Tibial nerve (tissue), 4 donors: ENCODE measurements at places on chromosomes 16 and 17. TPM values are rescaled to one million over a fixed set of nuclear protein-coding genes. Genes with fewer than 3 reads are reported as not detected.
A peak's percentile ranks its signal among the peaks of the same experiment; 100 is the strongest.

FBRS gene
- 35.1 TPM for total RNA-seq

HSD11B2 gene
- total RNA-seq, result 0.60 TPM

PLEKHH3 gene
- 37.5 TPM for total RNA-seq

CEP112 gene
- total RNA-seq, result 26.5 TPM

LPO gene
- not detected for total RNA-seq

PARN gene
- 49.8 TPM for total RNA-seq

NPIPA2 gene
- total RNA-seq, result not detected

GRCh38 chr17:46195939-46196716 lies 2.9 kb upstream of the KANSL1 start:
- no peak overlapping the region for H3K27ac ChIP-seq
- no peaks in the 10 kb centered on the region for H3K27me3 ChIP-seq
- no peak for DNase-seq

GRCh38 chr16:57277586-57277985 lies 6.9 kb downstream of the PLLP start:
- no peaks in the 10 kb centered on the region for H3K36me3 ChIP-seq
- H3K4me3 ChIP-seq, result no peak overlapping the region
- H3K27ac ChIP-seq, result peak overlapping the region; percentile 88
- DNase-seq, result no peak

DNA sequence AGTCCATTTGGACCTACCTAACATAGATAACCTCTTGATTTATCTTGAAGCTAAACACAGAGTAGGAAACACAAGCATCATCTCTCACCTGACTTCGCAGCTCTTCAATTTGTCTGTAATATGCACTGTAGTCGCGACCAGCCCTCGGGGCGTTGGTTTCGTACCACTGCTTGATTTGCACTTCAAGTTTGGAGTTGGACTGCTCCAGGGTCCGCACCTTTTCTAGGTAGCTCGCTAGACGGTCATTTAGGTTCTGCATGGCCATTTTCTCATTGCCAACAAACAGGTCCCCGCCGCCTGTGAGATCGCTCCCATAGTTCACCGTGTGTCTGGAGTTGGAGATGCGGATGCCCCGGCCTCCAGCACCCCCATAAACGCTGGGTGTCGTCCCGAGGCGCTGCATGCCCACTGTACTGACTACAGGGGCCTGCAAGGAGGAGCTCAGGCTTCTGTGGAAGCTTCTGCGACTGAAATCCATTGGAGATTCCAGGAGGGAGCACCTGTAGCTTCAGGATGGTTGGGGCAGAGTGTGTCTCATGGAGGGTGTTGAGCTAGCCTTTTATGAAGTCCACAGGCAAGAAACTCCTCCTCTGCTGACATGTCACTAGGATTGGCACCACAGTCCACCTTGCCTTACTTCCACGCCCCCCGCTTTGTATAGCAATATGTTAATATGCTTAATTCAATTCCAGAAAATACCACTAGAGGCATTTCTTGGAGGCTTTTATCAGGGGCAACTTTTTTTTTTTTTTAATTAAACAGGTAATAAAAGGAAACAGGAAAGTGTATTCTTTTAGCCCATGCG lies at the start of gene KRT20:
Gene KRT20 (minus strand): TSS at position 535 of the 805 bp plus-strand sequence. CDS start 57 bp downstream, at position 478.
- no peak within 1 kb of the TSS for H3K27ac ChIP-seq
- no peaks in the 10 kb centered on the region for H3K4me1 ChIP-seq

GRCh38 chr17:39641883-39642282 lies 4.9 kb downstream of the STARD3 start:
- H3K4me1 ChIP-seq, result peaks cover 75% of the 10 kb centered on the region
- no peak overlapping the region for H3K4me3 ChIP-seq
- H3K27ac ChIP-seq, result no peak overlapping the region
- no peaks in the 10 kb centered on the region for H3K27me3 ChIP-seq
- no peaks in the 10 kb centered on the region for H3K36me3 ChIP-seq

DNA sequence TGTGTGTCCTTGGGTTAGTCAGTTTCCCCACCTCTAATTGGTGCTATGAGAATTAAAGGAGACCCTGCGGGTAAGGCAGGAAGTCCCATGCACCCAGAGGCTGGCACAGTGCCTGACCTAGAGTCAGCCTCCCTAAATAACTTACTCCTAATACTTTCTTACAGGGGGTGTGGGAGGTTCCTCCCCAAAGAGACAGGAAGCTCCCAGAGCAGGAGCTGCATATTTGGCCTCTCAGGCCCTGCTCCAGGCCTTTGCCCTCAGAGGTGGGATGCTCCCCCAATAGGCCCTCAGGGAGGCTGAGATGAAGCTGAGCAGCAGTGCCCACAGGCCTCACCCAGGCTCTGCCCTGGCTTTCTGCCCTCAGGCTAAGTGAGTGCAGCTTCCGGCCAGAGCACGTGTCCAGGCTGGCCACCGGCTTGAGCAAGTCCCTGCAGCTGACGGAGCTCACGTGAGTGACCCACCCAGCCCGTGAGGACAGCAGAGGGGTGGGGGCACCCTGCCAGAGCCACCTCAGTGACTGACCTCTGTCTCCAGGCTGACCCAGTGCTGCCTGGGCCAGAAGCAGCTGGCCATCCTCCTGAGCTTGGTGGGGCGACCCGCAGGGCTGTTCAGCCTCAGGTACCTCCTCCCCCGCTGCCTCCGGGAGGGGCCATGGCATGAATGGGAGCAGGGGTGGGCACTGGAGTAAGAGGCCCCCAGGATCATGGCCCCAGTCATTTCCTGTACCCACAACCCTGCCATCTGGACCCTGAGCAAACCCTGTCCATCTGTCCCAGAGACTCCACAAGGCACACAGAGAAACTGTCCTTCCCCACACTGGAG lies 31.1 kb upstream of the CPNE2 start:
- H3K27ac ChIP-seq, result peak overlapping the region; percentile 64
- H3K4me1 ChIP-seq, result peaks cover 22% of the 10 kb centered on the region
- peak; percentile 83 for DNase-seq
- H3K4me3 ChIP-seq, result no peak overlapping the region
- no peaks in the 10 kb centered on the region for H3K27me3 ChIP-seq

- no peaks in the 10 kb centered on the region for H3K36me3 ChIP-seq
- H3K27me3 ChIP-seq, result no peaks in the 10 kb centered on the region
- no peak overlapping the region for H3K27ac ChIP-seq
- no peak for DNase-seq
- H3K4me3 ChIP-seq, result no peak overlapping the region
These were observed 192.8 kb downstream of the FTO start for GRCh38 chr16:53896722-53897121.

- H3K4me1 ChIP-seq, result no peaks in the 10 kb centered on the region
- H3K4me3 ChIP-seq, result no peak overlapping the region
- peaks cover 97% of the 10 kb centered on the region for H3K36me3 ChIP-seq
- no peak overlapping the region for H3K27ac ChIP-seq
These were observed 15.4 kb downstream of the SMARCE1 start for GRCh38 chr17:40632216-40632615.

- no peak overlapping the region for H3K4me3 ChIP-seq
- DNase-seq, result no peak
- no peaks in the 10 kb centered on the region for H3K27me3 ChIP-seq
- H3K36me3 ChIP-seq, result no peaks in the 10 kb centered on the region
These were observed 28.9 kb downstream of the ZNRF1 start for GRCh38 chr16:75027520-75028300.

DNA sequence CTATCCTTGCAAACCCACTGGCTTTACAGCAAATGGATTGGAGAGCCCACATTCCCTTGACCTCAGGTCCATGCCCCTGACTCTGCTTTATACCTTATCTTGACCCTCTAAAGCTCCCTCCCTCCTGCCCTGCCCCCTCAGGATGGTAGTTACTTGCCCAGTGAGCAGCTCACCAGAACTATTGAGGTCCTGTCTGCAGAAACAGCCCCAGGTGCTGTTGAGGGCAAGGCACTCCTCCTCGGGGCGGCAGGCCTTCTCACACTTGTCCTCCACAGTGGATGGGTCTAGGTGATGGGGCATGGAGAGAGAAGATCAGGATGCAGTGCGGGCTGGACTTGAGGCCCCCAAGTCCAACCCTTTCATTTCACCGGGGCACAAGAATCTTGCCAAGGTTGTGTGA lies 4.6 kb downstream of the GP2 start:
- no peaks in the 10 kb centered on the region for H3K4me1 ChIP-seq
- H3K36me3 ChIP-seq, result no peaks in the 10 kb centered on the region
- no peak overlapping the region for H3K4me3 ChIP-seq
- no peak overlapping the region for H3K27ac ChIP-seq
- no peaks in the 10 kb centered on the region for H3K27me3 ChIP-seq
- DNase-seq, result no peak

- peak overlapping the region; percentile 1 for H3K27ac ChIP-seq
- no peak overlapping the region for H3K4me3 ChIP-seq
- H3K4me1 ChIP-seq, result peaks cover 45% of the 10 kb centered on the region
- H3K36me3 ChIP-seq, result no peaks in the 10 kb centered on the region
These were observed 73.4 kb downstream of the MRM3 start for GRCh38 chr17:855569-855968.

DNA sequence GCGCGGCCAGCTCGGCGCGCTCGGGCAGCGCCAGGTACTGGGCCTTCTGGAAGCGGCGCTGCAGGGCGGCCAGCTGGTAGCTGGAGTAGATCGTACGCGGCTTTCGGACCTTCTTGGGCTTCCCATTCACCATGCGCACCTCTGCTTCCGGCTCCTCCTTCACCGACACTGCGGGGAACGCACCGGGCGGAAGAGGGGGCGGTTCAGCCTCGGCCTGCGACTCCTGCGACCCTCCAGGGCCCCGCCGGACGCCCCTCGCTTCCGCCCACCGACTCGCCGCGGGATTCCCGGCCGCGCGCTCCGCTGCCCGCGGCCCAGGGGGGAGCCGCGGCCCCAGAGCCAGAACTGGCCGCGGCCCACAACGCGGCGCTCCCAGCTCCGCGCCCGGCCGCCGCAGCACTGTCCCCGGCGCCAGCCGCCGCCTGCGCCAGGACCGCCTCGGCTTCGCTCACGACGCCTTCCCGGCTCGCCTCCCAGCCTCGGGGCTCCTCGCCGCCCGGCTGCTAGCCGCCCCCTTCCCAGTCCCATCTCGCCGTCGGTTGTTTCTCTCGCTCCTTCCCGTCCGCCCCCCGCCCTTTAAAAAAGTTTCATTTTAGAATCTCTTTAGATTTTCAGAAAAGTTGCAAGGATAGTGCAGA lies 1.5 kb downstream of the DLX3 start:
- H3K27ac ChIP-seq, result no peak overlapping the region
- peak overlapping the region; percentile 48 for H3K4me3 ChIP-seq
- no peaks in the 10 kb centered on the region for H3K36me3 ChIP-seq

GRCh38 chr17:3968015-3968414 lies 3.8 kb upstream of the ATP2A3 start:
- peaks cover 8% of the 10 kb centered on the region for H3K4me1 ChIP-seq
- DNase-seq, result no peak
- H3K27ac ChIP-seq, result no peak overlapping the region
- H3K27me3 ChIP-seq, result peaks cover 40% of the 10 kb centered on the region

- H3K4me3 ChIP-seq, result no peak overlapping the region
- DNase-seq, result no peak
- no peaks in the 10 kb centered on the region for H3K27me3 ChIP-seq
- peaks cover 11% of the 10 kb centered on the region for H3K4me1 ChIP-seq
- no peak overlapping the region for H3K27ac ChIP-seq
These were observed 17.3 kb downstream of the FBXO31 start for GRCh38 chr16:87366288-87366687.

DNA sequence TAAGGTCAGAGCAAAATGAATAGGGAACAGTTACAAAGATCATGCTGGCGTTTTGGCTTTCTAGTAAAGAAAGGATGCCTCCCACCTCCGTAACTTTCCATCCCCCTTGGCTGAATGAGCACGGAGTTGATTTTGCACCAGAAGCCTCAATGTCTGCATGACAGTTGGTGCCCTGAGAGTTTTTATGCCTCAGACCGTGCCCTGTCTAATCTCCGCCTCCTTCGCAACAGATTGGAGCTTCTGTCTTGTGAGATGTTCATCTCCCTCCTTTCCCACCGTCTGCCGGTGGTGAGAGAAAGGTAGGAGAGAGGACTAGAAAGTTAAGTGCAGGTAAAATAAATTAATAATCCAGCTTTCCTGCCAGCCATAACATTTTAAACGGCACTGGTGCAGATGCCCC lies 1.9 kb downstream of the HS3ST4 start:
- H3K4me3 ChIP-seq, result no peak overlapping the region
- H3K4me1 ChIP-seq, result peaks cover 20% of the 10 kb centered on the region
- no peaks in the 10 kb centered on the region for H3K36me3 ChIP-seq
- peaks cover 49% of the 10 kb centered on the region for H3K27me3 ChIP-seq
- no peak overlapping the region for H3K27ac ChIP-seq

DNA sequence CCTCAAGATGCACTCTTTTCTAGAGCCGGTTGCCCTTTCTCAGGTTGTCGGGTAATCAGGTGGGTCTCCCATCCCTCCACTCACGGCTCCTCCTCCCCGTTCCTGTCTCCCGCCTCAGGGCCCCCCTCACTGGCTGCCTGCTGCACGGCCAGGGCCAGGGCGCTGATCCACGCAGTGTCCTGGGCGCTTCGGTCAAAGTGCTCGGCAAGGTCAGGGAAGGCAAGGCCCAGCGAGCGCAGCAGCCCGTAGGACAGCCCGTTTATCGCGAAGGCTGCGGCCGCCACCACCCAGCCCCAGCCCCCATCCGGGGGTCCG lies 753 bp downstream of the SLC16A11 start:
- H3K27me3 ChIP-seq, result no peaks in the 10 kb centered on the region
- peaks cover 43% of the 10 kb centered on the region for H3K4me1 ChIP-seq
- no peak for DNase-seq
- H3K36me3 ChIP-seq, result no peaks in the 10 kb centered on the region

GRCh38 chr17:74599023-74599399 lies 6.9 kb upstream of the CD300LD start:
- no peaks in the 10 kb centered on the region for H3K36me3 ChIP-seq
- no peaks in the 10 kb centered on the region for H3K4me1 ChIP-seq
- no peak for DNase-seq
- no peak overlapping the region for H3K27ac ChIP-seq

DNA sequence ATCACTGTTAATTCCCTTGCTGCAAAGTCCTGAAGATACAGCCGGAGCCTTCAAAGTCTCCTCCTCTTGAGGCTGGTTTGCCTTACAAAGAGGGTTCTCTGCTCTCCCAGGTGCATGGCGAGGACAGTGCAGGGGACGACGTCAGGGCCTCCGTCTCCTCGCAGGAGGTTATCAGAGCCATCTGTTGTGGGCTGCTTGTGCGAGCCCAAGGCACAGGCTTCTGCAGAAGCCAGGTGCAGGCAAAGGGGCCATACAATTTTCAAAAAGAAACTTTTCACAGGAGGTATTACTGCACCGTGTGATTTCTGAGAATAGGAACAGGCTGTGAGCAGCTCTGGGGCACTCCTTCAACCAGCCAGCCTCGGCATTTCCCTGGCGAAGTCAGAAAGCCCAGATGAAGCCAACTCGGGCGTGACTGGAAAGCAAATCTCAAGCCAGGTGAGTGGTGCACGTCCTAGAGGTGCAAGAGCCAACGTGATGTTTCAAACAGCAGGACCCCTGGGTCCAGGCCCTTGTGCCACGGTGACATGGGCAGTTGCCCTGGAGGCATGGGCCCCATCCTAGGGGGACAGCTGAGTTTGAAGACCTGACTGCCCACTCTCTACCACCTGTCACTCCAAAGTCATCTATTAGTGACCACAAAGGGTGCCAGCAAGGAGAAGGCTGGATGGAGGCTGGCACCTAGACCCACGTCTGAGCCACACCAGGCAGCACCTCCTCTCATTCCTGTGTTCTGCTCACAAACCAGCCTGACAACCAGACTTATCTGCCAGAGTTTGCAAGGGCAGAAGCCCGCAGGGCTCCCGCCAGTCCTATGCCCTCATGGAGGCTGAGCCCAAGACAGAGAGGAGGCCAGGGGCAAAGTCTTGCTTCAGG lies 68.6 kb downstream of the SMPD3 start:
- no peaks in the 10 kb centered on the region for H3K36me3 ChIP-seq
- no peak overlapping the region for H3K4me3 ChIP-seq
- no peaks in the 10 kb centered on the region for H3K4me1 ChIP-seq
- no peak for DNase-seq
- no peaks in the 10 kb centered on the region for H3K27me3 ChIP-seq

GRCh38 chr17:33284022-33284421 lies 9.1 kb downstream of the ASIC2 start:
- peak; percentile 24 for DNase-seq
- H3K4me3 ChIP-seq, result no peak overlapping the region
- no peaks in the 10 kb centered on the region for H3K36me3 ChIP-seq

GRCh38 chr16:89324056-89325010 lies 106.8 kb downstream of the ZNF778 start:
- no peak overlapping the region for H3K4me3 ChIP-seq
- no peak for DNase-seq
- peaks cover 95% of the 10 kb centered on the region for H3K4me1 ChIP-seq
- H3K27me3 ChIP-seq, result no peaks in the 10 kb centered on the region
